Mammary epithelial cell (primary cell): ENCODE measurements at places on chromosomes 2 and 18.

DNA sequence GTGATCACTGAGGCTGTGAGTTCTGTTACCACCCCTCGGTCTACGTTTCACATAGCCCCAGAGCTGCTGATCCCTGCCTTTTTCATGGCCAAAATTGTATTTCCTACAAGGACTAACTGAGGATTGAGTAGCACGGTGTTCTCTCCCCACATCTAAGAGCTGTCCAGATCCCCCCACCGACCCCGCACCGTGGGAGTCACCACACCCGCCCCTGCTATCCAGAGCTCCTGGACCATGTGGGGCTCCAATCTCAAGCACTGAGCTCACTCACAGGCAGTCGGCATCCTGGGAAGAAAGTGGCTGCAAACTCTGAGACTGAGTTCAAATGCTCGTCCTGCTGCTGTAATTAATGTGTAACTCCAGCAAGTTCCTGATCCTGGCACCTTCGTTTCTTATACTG is 9.7 kb downstream of the SIX2 start:
- no peak for DNase-seq

DNA sequence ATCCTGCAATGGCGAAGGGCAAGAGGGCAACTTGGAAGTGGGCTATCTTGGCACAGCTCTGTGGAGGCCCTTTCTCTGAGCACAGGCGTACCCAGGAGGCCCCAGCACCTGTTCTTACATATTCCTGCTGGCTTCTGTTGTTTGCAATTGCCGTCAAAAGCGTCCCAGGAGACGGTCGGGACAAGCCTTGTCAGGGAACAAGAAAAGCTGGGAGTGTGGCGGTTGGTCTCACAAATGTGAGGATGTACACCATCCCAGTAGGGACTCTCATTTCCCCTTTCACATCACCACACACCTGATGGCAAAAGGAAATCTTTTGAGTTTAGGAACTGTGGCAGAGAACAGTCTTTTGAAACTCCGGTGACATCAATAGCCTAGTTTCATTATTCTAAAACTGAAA is 94.7 kb upstream of the EFEMP1 start:
- DNase-seq, result no peak

GRCh38 chr2:99000708-99001107 is 64.7 kb upstream of the CRACDL start:
- DNase-seq, result no peak

DNA sequence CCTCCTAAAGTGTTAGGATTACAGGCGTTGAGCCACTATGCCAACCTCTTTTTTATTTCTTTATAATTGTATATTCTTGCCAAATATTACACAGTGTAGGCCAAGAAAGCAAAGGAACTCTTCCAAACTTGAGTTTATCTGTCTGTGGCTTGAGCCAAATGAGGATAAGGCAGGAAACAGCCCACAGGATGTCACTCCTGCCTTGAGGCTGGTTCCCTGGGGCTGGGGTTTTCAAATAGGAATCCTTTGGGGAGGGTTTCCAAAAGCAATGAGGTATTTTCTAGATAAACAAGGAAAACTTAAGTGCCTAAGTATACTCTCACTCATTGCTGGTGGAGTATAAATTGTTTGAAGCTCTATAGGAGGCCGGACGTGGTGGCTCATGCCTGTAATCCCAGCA is 56.4 kb downstream of the ADCY3 start:
- no peak for DNase-seq

DNA sequence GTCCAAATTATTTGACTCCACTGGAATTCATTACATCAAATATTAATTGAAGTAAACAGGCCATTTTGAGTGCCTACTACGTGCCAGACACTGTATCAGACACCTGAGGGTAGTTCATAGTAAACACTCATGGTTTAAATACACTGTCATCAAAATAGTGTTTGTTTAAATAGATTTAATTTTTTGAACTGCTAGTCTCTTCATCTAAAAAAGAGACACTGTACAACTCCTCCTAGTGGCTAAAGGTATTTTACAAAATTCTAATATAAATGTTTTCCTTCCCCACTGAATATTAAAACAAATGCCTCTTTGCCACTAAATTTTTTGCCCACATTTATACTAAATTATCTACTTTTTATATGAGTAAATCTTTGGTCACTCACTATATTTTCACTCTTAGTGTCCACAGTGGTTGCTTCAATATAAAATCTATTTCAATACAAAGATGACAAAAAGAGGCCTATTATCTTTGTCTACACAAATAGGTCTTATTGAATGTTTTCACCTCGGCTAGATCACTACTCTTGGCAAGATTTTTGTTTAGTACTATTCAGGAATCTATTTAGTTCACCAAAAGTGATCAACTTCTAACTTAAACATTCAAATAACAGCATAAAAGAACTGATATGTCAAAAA is 122.1 kb downstream of the TMEM247 start:
- no peak for DNase-seq

- DNase-seq, result no peak
Measured at GRCh38 chr2:222238072-222238471, 60.7 kb downstream of the PAX3 start.

DNA sequence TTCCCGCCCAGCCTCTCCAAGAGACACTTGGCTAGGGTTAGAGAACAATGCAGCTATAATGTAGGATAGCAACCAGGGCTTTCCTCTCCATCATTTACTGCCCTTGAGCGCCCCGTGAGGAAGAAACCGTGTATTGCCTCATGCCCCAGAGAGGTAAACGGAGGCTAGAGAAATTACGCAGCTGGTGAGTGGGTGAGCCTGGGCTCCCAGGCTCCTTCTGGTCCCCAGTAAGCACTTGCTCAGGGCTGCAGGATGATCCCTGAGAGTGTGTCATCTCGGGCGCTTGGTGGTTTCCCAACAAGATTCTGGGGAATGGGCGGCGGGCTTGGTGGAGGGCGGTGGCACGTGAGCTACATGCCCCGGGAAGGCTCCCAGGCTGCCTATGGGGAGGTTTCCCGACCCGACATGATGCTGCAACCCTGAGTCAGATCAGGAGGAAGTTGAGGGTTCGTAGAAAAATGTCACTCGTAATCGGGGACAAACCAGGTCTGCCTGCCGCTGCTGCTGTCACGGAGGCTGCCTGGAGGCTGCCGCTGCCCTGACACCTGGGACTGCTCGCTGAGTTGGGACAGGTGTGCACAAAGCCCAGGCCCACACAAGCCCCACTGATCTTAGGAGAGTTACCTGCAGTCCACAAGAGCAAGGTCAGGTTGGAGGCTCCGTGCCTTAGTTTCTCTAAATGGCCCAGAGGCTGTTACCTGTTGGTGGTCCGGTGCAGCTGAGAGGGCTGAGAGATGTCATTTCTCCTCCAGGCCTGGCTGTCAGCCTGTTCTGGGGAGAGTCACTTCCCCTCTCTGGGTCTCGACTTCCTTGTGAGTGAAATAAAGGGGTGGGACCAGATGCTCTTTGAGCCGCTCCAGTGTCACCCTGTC is at the start of gene GPR55:
Gene GPR55 (minus strand): TSS at position 773 of the 872 bp plus-strand sequence. CDS start 14,280 bp downstream, outside the sequence.
- no peak for DNase-seq

DNA sequence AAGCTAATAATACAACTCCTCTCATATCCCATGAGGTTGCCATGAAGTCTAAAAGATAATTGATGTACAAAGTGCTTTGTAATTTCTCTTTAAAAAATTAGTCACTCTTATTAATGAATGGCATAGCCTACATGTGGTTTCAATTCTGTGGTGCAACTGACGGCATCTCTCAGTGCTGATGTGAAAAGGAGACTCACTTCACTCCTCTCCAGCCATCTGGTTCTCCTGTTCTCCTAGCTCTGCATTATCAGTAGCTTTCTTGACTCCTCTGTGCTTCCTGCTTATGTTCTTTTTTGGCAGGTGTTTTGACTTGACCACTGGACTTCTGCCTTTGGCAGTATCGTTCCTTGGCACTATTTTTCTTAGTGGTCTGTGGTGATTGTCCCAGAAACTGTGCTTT is 134.9 kb upstream of the ZFP36L2 start:
- DNase-seq, result no peak

- DNase-seq, result no peak
Measured at GRCh38 chr2:112572005-112572404, 12.4 kb upstream of the CHCHD5 start.

GRCh38 chr2:198004921-198005829 is 200.8 kb downstream of the PLCL1 start:
- no peak for DNase-seq

- no peak for DNase-seq
Measured at GRCh38 chr2:127201452-127201851, 18.6 kb downstream of the CYP27C1 start.

GRCh38 chr2:108587621-108588020 is 53.4 kb downstream of the LIMS1 start:
- DNase-seq, result peak; percentile 70

DNA sequence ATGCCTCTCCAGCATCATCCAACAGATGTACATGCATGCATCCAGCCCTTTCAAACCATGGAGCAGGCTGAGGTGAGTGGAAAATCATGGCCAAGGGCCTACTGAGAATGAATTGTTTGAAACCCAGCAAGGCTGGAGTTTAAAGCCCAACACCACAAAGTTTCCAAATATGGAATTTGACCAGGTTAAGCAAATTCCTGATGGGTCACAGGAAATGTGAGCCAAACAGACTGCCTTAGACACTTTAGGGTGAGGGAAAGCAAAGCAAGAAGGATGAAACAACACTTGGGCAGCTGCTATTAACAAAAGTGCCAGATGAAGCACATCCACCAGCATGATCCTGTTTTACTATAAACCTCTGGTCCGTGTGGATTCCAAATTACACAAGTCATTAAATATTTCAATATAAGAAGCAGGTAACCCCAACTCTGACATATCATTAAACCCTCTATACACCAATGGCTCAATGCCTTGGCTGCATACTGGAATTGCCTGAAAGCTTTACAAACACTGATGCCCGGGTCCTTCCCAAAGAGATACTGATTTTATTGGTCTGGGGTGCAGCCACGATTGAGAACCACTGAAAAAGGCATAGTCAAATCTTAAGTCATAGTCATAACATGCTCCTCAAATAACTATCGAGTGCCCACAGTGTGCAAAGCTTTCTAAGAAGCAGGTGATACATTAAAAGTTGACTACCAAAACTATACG is 9.1 kb downstream of the KLF7 start:
- no peak for DNase-seq

- no peak for DNase-seq
Measured at GRCh38 chr18:34083910-34084535, 140.7 kb downstream of the NOL4 start.

DNA sequence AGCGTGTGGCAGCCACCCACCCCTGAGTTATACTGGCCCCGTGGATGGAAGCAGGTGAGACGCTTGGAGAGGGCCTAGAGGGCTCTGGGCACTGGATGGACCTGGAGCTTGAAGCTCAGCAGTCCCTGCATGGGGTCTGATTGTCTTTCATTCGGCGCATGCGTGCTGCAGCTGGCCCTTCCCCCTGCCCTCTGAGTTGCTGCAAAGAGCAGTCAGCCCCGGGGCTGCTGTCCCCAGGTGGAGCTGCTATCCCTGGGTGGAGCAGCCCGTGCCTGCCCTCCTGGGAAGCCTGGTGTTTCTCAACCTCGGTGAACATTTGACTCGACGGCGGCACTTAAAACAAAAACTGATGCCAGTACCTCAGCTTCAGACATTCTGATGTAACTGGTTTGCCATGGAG is 29.6 kb downstream of the IGFBP5 start:
- DNase-seq, result peak; percentile 58

DNA sequence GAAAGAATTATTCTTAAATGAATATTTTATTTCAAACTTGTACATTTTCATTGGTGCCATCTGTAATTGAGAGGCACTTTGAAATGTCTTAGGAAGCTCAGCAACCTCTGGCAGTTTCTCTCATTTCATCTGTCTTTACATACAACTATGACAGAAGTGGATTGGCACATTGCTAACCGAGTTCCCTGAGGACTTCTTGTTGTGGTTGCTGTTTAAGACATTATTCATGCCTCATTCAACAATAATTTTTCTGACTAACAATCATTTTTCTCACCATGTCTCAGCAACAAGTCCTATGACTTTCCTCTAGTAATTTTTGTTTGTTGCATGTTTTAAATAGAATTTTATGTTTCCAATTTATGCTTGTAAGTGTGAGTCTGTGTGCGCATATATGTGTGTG is 284.0 kb upstream of the CWC22 start:
- DNase-seq, result peak; percentile 87

- DNase-seq, result no peak
Measured at GRCh38 chr18:45330170-45330594, 285.1 kb upstream of the SLC14A2 start.

- DNase-seq, result peak; percentile 92
Measured at GRCh38 chr18:9643549-9643948, 29.2 kb upstream of the PPP4R1 start.

GRCh38 chr2:62814123-62814522 is 108.6 kb downstream of the EHBP1 start:
- peak; percentile 43 for DNase-seq

DNA sequence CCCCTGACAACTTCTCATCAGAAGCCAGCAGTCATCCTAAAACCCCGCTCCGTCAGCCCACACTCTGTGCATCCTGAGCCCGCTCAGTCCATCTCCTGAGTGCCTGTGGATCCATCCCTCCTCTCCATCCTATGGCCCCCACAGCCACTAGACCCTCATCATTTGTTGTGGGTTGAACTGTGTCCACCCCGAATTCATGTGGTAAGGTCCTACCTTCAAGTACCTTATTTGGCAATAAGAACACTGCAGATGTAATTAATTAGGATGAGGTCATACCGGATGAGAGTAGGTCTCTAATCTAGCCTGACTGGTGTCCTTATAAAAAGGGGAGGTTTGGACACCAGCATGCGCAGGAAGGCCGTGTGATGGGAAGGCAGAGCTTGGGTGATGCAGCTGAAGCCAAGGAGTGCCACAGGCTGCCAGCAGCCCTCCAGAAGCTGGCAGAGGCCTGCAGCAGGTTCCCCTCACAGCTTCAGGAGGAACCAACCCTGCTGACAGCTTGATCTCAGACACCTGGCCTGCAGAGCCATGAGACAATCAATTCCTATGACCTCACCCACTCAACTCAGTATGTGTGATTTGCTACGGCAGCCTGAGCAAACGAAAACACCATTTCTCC is 192.4 kb downstream of the ZBTB7C start:
- no peak for DNase-seq

- DNase-seq, result no peak
Measured at GRCh38 chr2:153027533-153027932, 309.1 kb downstream of the ARL6IP6 start.

- DNase-seq, result no peak
Measured at GRCh38 chr2:238182362-238182761, 21.1 kb downstream of the ILKAP start.

DNA sequence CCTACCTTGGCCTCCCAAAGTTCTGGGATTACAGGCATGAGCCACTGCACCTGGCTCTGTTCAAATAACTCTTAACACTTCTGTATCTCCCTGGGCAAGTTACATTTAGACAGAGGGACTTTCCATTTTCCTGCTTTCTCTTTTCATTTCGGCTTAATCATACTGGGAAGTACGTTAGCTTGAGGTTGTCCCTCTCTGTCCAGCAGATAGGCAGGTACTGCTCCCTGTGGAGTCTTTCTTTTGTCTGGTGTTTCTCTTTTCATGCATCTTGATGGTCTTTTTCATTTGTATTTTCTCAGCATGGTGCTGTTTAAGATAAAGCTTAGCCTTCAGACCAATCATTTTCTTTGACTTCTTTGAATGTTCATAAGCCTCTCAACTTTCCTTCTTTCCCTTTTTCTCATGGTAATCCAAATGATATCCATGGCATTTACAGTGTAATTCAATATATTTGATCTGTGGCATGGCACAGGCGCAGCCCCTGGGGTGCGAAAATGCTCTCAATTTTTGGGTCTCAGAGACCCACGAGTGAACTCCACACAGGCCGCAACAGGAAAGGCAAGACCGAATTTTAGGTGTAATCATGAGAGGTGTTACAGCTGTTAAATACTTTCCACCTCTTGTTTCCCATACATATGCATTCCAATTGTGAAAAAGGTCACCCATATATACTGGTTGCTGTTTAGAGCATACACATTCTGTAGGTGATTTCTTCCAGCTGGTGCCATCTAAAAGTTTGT is 99.9 kb upstream of the MYO3B start:
- no peak for DNase-seq
